ENCODE measurements at places on chromosomes 16 and 17.

DNA sequence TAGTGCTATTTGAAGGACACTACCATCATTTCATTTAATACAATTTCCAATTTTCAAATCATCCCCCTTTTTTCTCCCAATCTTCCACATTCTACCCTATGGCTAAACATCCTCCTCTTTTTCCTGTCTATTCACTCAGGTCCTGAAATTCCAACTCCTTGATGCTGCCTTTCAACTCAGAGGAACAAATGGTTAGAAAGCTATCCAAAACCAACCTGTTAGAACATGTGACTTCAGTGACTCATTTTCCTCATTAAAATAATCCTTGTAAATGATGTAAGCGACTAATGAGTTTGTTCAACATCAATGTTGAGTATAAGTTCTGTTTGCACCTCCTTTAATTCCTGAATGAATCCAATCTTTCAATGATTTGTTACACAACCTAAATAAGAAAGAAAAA, 5.5 kb downstream of the PSMD12 start:
- DNase-seq: no peak

DNA sequence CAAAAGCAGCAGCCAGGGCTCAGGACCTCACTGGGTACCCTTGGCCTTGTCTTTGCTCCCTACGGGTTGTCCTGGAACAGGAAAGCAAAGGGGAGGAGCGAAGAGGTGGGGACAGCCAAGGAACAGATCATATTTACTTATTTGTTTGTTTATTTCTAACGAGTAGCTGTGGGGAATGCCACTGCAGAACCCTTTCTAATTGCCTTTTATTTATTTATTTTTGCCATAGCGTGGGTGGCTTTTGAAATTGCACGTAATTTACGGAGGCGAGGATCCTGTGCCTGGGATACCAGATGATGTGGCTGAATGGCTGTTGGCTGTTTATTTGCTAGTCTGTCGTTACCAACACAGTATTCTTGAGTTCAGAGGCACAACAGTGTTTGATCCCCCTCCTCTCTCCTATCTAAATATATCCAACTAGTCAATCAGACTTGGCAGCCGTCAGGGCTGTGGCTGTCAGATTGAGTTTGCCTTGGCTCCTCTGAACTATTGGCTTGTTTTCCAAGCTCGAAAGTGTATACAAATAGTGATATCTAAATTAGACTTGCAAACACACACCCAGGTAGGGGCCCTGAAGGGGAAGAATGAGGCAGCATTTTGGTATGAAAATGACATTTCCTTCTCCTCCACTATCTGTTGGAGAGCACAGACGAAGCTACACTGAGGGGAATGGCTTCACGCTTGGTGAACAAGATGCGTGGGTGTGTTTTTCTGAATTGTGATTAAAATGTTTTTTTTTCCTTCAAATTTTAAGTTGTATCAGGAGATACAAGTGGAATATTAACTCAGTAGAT, 110.4 kb downstream of the MSI2 start:
- DNase-seq: no peak

DNA sequence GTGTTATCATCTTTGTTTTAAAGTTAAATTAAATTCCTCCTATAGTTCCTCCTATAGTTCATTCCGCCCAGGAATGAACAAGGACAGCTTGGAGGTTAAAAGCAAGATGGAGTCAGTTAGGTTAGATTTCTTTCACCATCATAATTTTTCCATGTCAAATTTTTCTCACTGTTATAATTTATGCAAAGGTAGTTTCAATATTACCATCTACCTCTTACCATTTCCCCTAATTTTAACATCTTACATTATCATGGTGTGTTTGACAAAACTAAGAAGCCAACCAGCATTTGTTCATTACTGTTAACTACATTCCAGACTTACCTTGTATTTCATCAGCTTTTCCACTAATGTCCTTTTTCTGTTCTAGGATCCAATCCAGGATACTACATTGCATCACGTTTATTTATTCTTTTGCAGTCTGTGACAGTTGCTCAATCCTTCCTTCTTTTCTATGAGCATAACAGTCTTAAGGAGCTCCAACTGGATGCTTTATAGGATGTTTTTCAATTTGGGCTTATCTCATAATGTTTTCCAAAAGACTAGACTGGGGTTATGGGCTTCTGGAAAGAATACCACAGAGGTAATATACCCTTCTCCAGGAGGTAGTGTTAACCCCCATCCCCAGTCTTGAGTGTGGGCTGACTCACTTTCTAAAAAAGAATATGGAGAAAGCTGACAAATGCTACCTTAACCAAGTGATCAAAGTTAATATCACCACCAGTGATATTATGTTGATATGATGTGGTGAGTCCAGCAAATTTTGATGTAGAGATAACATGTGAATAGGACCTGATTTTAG, 158.5 kb downstream of the PPM1E start:
- no peak for DNase-seq

DNA sequence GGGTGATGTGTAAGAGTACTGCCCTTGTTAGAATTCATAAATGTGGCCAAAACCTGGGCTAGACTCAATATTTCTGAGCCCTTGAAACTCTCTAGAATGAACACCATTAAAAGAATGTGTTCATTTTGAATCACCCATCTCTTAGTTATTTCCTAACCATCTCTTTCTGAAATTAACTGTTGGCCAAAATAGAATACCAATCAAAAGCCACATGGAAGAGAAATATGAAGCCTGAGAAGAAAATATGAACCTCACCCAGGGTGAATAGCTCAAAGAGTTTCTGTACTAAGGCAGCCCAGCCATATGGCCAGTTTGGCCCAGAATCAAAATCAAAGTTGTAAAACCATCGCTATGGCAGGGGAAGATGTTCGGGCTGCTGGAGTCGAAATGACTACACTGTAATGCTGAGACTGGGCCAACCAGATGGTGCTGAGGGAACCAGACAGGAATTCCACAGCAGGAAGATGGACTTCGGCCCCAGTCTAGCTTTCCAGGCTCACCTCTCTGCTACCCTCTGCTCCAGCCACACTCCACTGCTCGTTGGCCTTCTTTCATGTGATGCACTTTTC, 154.3 kb upstream of the ZFHX3 start:
- DNase-seq: no peak

- DNase-seq: no peak
Observed at GRCh38 chr17:54608634-54609155, 292.0 kb upstream of the TOM1L1 start.

DNA sequence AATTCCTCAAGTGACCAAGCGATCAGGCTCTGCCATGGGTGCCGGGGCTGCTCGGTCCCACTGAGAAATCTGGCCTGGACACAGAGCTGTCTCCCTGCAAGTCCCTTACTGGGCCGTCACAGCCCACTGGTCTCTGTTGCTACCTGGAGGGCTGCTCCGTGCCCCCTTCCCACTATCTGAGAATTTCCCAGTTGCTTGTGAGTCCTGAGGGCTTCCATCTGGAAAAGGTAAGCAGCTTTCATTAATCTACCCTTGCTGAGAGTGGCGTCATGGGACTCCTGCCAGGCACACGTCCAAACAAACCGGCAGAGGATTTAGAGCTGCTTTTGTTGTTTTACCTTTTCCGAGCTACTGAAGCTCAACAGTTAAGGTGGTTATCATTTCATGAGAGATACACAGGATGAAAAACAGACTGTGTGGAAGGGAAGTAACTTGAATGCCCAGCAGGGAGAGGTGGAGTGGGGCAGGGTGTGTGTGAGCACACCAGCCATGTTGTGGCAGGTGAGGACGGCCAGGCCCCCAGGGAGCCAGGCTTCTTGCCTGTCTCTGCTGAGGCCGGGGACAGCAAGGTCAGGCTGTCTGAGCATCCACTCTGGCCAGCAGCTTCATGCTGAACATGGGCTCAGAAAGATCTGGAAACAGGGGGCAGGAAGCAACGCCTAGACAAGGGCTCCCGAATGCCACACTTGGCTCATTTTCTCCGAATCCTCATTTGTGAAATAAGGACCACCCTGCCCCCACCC, 50.6 kb downstream of the GTF3C1 start:
- no peak for DNase-seq
